ENCODE measurements at places on chromosomes 11 and 22. TPM values are rescaled to one million over a fixed set of nuclear protein-coding genes. Genes with fewer than 3 reads are reported as not detected.

DNA sequence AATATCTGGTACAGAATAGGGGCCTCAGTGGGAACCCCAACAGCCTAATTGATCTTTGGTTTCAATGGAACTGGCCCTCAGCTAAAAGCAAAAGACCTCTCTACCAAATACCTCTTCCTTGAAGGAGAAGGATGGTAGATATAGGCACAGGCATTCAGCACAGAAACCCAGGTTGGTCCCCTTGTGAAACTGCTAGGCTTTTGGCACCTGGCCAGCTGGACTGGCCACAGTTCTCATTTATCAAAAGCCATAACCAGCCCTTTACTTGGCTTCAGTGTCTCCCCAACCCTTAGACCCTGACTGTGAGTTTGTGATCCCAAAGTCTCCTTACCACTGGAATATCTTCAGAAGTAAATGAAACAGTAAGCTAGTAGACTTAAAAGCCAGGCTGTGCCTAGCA, 152.9 kb downstream of the TENM4 start:
- H3K36me3 ChIP-seq, result no peaks in the 10 kb centered on the region
- no peak for DNase-seq
- H3K27me3 ChIP-seq, result no peaks in the 10 kb centered on the region
- no peak overlapping the region for H3K4me3 ChIP-seq
- H3K27ac ChIP-seq, result no peak overlapping the region
- no peaks in the 10 kb centered on the region for H3K4me1 ChIP-seq

DNA sequence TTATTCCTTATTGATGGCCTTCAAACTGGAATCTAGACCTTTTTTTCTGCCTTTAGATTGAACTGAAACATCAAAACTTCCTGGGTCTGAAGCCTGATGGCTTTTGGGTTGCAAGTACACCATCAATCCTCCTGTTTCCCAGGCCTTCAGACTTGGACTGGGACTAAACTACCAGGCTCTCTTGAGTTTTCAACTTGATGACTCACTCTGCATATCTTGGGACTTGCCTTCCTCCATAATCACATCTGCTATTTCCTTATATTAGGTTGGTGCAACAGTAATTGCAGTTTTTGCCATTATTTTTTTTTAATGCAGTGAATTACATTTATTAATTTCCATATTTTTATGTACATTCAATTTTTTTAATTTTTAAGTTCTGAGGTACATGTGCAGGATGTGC, 7.0 kb downstream of the OR51B5 start:
- no peak for DNase-seq
- no peaks in the 10 kb centered on the region for H3K27me3 ChIP-seq
- H3K4me1 ChIP-seq, result no peaks in the 10 kb centered on the region
- H3K4me3 ChIP-seq, result no peak overlapping the region

Gene SELENOO
- 30.2 TPM for total RNA-seq

Gene ZNRF3
- total RNA-seq, result 10.0 TPM

Gene FJX1
- total RNA-seq, result 2.6 TPM

GRCh38 chr11:67275606-67276409, 9.5 kb downstream of the GRK2 start:
- H3K27ac ChIP-seq, result peak overlapping the region; percentile 86
- H3K4me1 ChIP-seq, result peaks cover 75% of the 10 kb centered on the region
- H3K27me3 ChIP-seq, result no peaks in the 10 kb centered on the region

GRCh38 chr11:102934735-102935134, 20.8 kb downstream of the MMP13 start:
- H3K4me3 ChIP-seq, result no peak overlapping the region
- H3K27me3 ChIP-seq, result no peaks in the 10 kb centered on the region
- H3K4me1 ChIP-seq, result peaks cover 6% of the 10 kb centered on the region

DNA sequence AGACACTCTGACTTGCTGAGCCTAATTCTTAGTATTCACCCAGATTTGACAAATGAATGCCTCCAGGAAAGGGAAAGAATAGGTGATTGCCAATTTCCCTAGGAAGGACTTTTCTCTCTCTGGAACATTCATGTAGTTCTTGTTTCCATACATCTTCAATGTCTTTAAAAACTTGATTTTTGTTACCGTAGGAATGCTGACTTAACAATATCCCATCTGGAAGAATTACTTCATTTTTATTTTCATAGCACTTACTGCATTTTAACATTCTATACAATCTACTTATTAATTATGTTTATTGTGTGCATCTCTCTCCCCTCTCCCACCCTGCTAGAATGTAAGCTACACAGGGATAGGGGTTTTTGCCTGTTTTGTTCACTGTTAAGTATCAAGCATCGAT, 66.6 kb downstream of the SLC5A12 start:
- no peak for DNase-seq
- no peaks in the 10 kb centered on the region for H3K36me3 ChIP-seq
- H3K27ac ChIP-seq, result no peak overlapping the region
- H3K4me3 ChIP-seq, result no peak overlapping the region
- no peaks in the 10 kb centered on the region for H3K4me1 ChIP-seq
- H3K27me3 ChIP-seq, result no peaks in the 10 kb centered on the region

GRCh38 chr11:63915961-63916836, 765 bp downstream of the RCOR2 start:
- H3K4me3 ChIP-seq, result peak overlapping the region; percentile 58
- DNase-seq, result no peak
- H3K27me3 ChIP-seq, result no peaks in the 10 kb centered on the region
- peak overlapping the region; percentile 84 for H3K27ac ChIP-seq
- H3K36me3 ChIP-seq, result no peaks in the 10 kb centered on the region
